ENCODE measurements at places on chromosomes 7 and 10. TPM values are rescaled to one million over a fixed set of nuclear protein-coding genes. Genes with fewer than 3 reads are reported as not detected.

DNA sequence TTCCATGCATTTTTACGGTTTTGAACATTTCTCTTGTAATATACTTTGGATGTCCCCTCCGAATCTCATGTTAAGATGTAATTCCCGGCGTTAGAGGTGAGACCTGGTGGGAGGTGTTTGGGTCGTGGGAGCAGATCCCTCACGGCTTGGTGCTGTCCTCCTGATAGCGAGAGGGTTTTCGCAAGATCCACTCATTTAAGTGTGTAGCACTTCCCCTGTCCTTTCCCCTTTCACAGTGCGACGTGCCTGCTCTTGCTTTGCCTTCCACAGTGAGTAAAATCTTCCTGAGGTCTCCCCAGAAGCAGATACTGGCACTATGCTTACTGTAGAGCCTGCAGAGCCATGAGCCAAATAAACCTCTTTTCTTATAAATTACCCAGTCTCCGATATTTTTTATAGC is 6.6 kb downstream of the GPR141 start:
- no peak for DNase-seq

GRCh38 chr7:135512135-135512887 is 2.4 kb upstream of the CNOT4 start:
- peak; percentile 72 for DNase-seq

DNA sequence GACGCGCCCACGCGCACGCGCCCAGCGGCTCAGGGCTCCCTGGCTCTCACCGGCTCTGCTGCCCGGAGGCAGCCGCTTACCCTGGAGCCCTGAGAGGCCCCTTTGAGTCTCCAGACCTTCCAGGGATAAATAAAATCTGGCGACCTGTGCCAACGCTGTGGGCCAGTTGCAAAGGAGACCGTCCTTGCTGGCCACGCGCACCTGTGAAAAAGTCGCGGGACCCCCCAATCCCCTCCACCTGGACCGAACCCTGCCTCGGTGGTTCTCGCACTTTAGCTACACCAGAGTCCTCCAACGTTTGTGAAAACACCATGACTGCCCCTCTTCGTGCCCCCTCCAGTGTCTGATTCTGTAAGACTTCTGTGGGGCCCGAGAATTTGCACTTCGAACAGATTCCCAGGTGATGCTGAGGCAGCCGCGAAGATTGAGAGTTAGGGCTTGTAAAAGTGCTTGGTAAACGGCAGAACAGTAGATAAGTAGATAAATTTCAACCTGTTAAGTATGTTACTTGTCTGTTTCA is 102.4 kb upstream of the SVIL start:
- no peak for DNase-seq

- DNase-seq, result no peak
These were observed 214.6 kb downstream of the PTEN start for GRCh38 chr10:88077977-88078376.

GRCh38 chr10:113093188-113094113 is 143.4 kb downstream of the TCF7L2 start:
- DNase-seq, result peak; percentile 63

GRCh38 chr7:116258734-116259133 is 48.4 kb downstream of the TES start:
- DNase-seq, result peak; percentile 82

GRCh38 chr7:115037128-115037802 is 115.4 kb downstream of the MDFIC start:
- no peak for DNase-seq

DNA sequence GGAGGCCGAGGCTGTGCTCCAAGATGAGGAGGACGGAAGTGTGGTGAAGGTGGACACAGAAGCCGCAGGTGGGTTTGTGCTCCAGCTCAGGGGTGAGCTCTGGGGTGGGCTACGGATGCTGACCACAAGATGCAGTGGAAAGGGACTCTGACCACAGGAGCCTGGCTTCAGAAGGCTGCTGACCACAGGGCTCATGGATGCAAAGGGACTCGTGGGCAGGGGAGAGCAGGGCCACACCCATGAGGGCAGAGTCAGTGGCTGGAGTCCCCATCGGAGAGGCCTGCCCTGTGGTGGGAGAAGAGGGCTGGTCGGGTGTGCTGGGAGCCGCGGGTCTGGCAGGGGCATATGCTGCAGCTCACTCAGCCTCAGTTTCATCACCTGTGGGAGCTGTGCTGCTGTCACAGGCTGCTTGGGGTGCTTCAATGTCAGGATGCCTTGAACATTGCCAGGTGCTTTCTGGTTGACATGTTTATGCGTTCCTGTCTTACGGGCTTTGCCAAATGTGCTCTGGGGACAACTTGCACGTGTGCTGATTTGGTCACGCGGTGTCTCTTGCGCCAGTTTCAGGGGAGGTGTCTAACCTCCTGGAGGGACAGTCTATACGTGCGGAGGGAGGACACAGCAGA is 13.7 kb downstream of the SCART1 start:
- DNase-seq, result no peak

DNA sequence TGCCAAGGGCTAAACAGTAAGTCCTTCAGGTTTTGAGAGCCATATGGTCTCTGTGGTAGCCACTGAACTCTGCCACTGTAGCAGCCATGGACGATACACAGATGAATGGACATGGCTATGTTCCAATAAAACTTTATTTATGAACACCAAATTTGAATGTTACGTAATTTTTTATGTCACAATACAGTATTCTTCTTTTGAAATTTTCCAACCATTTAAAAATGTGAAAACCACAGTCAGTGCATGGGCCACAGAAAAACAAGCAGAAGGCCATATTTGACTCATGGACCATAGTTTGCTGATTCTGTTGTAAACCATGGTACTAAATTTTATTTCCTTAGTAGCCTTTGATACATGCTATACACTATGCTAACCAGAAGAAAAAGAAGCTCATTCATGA is 361.8 kb downstream of the MAGI2 start:
- peak; percentile 45 for DNase-seq

GRCh38 chr10:49767752-49768151 is 5.6 kb upstream of the OGDHL start:
- no peak for DNase-seq

- DNase-seq, result no peak
These were observed 19.8 kb downstream of the ITGB8 start for GRCh38 chr7:20350518-20350951.

- no peak for DNase-seq
These were observed 1.3 kb downstream of the PRSS2 start for GRCh38 chr7:142772051-142772450.

GRCh38 chr7:155533827-155534690 is 12.3 kb downstream of the CNPY1 start:
- peak; percentile 16 for DNase-seq

DNA sequence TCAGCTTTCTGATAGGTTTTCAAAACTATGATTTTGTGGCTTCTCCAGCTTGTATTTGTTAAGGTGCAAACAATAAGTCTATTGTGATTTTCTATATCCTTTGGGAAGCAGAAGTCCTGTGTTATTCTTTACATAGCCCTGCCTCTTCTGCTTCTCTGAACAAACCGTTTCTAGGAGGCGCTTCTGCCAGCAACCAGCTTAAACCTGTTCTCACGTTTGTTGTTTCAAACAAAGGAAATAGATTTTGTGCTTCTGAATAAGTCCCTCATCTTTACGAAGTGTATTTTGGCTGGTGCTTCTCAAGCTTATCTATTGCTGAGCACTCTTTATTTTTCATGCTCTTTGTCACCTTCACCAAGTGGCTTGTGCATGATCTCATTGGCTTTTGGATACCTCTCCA is 61.0 kb downstream of the VTI1A start:
- DNase-seq, result no peak

DNA sequence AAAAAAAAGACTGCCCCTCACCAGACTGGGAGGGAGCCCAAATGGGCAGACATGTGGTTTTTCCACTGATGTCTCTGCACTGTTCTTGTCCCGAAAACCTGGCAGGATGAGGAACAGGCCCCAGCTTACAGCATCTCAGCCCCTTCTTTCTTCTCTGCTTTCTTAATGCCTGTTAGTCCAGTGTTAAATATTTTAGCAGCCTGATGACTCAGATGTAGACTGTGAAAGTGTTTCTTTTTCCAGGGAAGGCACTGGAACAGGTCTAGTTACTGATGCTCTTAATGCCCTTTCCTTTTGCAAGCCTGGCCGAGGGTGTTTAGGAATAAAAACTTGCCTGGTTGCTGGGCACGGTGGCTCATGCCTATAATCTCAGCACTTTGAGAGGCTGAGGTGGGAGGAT is 107.7 kb downstream of the TACC2 start:
- peak; percentile 34 for DNase-seq

GRCh38 chr10:112302335-112302734 is 19.1 kb downstream of the TECTB start:
- no peak for DNase-seq

GRCh38 chr7:30214651-30215137 is 69.7 kb upstream of the ZNRF2 start:
- no peak for DNase-seq

DNA sequence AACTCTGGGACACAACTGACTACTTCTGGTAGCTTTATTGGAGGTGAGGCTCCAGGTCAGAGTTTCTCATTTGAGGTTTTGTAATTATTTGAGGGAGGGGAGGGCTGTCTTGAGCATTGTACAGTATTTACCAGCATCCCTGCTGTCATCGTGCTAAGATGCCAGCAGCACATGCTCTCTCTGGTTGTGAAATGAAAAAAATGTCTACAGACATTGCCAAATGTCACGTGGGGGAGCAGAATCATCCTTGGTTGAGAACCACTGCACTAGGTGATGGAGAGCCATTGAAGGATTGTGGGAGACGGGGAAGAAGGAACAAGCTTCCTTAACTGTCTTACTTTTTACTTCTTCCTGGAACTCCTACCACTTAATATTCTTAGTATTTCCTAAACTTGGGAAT is 5.0 kb downstream of the SEPTIN7 start:
- DNase-seq, result peak; percentile 34

GRCh38 chr7:127683776-127684681 is 32.0 kb downstream of the SND1 start:
- DNase-seq, result peak; percentile 57

GRCh38 chr10:30763918-30764317 is 134.4 kb upstream of the LYZL2 start:
- no peak for DNase-seq

GRCh38 chr10:69747179-69747578 is 54.5 kb upstream of the COL13A1 start:
- DNase-seq, result no peak

DNA sequence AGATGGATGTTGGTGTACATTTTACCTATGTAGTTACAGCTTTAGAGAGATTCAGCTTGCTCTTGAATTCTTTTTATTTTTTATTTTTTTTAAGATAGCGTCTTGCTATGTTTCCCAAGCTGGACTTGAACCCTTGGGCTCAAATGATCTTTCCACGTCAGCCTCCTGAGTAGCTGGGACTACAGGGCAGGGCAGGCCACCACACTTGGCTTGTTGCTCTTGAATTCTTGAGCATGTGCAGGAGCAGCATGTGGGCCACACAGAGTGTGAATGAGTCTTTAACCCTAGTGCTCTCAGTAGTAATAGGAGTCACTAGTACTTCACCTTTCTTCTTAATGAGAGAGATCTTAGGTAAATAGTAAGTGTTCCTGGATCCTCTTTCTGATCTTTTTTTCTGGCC is 26.7 kb upstream of the CYCS start:
- no peak for DNase-seq

DNA sequence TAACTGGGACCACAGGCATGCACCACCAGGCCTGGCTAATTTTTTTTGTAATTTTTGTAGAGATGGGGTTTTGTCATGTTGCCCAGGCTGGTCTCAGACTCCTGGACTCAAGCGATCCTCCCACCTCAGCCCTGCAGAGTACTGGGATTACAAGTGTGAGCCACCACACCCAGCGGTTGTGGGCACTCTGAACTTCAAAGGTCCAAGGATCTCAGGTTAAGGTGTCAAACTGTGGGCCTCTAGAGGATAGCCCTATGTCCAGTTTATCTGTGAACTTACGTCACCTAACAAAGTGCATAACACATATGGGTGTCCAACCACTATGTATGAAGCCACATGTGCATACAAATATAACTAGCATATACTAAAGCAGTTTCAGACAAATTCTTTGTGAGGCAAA is 3.2 kb upstream of the IL2RA start:
- no peak for DNase-seq

Gene SPDYE17
- not detected for total RNA-seq

Gene PALD1
- total RNA-seq, result not detected

Gene SHOC2
- total RNA-seq, result 65.3 TPM

Gene SLC29A4
- 1.2 TPM for total RNA-seq

Gene NANOS1
- total RNA-seq, result under 0.01 TPM

Gene TFPI2
- total RNA-seq, result 435 TPM

Gene PAXIP1
- total RNA-seq, result 5.8 TPM

Gene TDRD1
- not detected for total RNA-seq

Gene CLDN3
- not detected for total RNA-seq

Gene TMEM225B
- not detected for total RNA-seq

Gene ASB10
- total RNA-seq, result not detected

Gene SFMBT2
- total RNA-seq, result 0.22 TPM

Gene TLL2
- total RNA-seq, result 0.43 TPM

Gene VSTM2A
- total RNA-seq, result not detected

Gene TMEM184A
- total RNA-seq, result not detected
